ENCODE measurements at places on chromosomes 1 and 21.

- DNase-seq = no peak
Observed at GRCh38 chr1:169809370-169810095, 14.8 kb upstream of the METTL18 start.

- DNase-seq = peak; percentile 82
Observed at GRCh38 chr1:67832737-67833601, at the start of gene GNG12. GNG12 (minus strand) TSS chr1:67833467; CDS start chr1:67707686, 125,781 bp downstream.

- no peak for DNase-seq
Observed at GRCh38 chr1:182385885-182386853, 5.4 kb downstream of the GLUL start.

- DNase-seq = no peak
Observed at GRCh38 chr1:77926561-77927357, 38.3 kb downstream of the NEXN start.

DNA sequence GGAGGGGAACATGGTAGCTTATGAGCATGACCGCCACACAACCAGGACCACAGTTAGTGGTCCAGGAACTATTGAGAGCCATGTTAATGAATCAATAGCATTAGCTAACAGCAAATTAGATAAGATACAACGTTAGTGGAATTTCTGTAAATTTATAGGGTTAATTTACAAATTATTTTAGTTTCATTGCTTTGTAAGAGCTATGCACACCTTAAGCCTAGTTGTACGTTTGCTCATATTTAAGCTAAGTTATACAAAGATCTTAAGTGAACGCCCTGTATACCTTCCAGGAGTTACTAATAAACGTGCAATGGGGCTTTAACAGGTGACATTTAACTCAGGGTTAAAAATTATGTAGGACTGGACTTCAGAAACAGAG, 749 bp downstream of the EXOSC10 start:
- no peak for DNase-seq

- no peak for DNase-seq
Observed at GRCh38 chr1:119160866-119161265, 20.4 kb upstream of the WARS2 start.

DNA sequence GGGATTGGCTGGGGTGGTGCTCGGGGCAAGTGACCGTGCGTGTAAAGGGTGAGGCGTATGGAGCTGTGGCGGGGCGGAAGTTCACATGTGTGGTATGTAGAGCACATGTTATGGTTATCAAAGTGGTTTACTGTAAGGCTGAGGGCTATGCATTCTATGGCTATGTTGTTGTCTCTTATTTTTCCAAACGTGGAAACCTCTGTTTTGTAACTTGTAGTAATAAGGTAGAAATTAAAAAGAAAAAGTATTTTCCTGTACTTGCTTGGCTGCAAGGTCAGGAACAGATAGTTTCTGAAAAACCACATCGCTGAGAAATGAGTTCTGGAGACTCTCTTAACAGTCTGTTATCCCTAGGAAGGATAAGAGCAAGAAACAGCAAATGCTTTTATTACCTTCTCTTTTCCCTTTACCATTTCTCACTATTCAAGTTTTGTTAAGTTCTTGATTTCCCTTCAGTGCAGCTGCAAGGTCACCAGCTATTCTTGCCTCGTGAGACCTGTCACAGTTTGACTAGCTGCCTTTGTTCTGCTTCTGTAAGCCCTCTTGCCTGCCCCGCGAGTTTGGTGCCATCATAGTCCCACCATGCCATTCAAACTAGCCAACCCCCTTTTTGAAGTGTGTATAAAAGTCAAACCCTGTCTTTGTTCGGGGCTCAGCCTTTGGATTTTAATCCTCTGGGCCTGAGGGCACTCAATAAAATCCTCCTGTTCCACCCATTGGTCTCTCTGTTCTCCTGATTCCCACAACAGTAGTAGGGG, 9.5 kb downstream of the RNU1-2 start:
- no peak for DNase-seq

DNA sequence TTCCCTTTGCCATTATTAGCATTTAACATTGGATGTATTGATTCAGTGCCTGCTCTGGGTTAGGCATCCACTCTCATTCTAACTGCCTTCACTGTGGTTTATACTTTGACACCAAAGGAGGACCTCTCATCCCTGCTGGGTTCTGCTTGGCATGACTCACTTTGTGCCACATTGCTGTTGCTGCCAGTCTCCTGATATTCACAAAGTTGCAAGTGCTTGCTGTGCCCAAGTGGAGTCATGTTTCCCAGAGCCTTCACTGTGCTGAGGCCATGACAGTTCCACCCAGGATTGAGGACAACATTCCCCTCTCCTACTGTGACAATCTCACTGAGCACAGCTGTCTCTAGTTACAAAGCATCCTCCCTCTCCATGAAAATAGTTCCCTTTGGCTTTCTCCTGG, 519.9 kb upstream of the USP24 start:
- DNase-seq = no peak

GRCh38 chr1:179143322-179143721, 61.5 kb downstream of the TOR3A start:
- DNase-seq = no peak

DNA sequence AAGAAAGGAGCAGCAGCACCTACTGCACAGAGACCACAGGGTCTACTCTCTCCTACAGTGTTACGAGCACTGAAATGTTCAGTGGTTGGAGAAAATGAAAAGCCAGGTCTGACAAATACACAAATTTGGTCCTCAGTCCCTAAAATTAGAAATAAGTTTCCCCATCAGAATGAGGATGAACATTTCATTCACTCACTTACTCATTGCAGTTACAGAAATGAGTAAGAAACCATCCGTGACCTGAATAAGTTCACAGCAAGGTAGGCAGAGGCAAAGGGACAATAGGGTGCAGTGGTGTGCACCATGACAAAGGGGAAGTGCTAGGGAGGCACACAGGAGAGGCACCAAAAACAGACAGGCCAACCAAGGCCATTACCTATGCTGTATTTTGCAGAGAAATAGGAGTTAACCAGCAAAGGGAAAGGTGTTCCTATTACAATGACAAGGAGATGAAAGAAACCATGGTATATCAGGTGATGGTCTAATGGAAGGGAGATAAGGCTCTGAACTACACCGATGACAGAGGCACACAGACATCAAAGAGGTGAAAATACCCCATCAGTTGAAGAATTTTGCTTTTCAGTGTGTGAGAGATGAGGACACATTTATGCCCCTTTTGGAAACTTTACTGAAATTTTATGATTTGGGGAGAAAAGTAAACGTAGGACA, 29.4 kb downstream of the VAV3 start:
- no peak for DNase-seq

- DNase-seq = no peak
Observed at GRCh38 chr1:48659801-48660200, 116.9 kb downstream of the BEND5 start.

DNA sequence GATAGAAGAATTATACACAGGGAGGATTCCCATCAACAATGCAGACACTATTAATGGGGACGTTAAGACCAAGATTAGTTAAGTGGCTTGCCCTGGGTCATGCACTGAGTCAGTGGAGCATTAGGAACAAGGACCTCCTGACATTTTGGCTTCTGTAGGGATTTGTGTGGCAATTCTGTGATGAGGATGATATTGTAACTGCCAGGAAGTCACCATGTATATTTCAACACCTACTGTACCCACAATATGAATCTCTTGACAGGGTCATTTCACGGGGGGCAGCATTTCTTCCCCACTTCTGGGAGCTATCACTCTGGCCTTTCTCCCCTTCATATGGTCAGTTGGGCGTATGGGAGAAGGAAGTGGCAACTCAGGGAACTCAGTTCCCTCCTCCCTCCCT, 134.9 kb downstream of the RUNX1 start:
- DNase-seq = no peak

- DNase-seq = no peak
Observed at GRCh38 chr1:57620605-57621004, 196.7 kb upstream of the DAB1 start.

- DNase-seq = no peak
Observed at GRCh38 chr1:115975569-115976061, 698 bp upstream of the SLC22A15 start.

GRCh38 chr1:21815724-21816321, 3.8 kb downstream of the LDLRAD2 start:
- DNase-seq = peak; percentile 86

DNA sequence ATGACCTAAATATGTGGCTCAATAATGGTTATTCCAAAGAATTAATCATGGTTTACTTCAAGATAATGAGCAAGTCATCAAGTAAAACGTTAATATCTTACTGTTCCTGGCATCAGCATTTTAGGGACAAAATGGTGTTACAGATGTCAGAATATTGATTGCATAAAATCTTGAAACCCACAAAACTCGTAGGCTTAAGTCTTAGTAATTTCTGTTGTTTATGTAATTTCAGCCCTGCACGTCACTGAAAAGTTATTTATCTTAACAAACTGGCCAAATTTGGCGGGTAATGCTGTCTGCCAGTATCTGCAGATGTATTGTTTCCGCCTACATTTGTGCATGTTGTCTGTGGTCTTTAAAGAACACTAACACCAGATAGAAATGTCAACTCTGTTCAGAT, 25.8 kb downstream of the CDC7 start:
- DNase-seq = no peak

- DNase-seq = no peak
Observed at GRCh38 chr1:118990513-118991152, 2.5 kb upstream of the TBX15 start.

GRCh38 chr1:33346927-33347649, 26.2 kb upstream of the A3GALT2 start:
- DNase-seq = no peak

DNA sequence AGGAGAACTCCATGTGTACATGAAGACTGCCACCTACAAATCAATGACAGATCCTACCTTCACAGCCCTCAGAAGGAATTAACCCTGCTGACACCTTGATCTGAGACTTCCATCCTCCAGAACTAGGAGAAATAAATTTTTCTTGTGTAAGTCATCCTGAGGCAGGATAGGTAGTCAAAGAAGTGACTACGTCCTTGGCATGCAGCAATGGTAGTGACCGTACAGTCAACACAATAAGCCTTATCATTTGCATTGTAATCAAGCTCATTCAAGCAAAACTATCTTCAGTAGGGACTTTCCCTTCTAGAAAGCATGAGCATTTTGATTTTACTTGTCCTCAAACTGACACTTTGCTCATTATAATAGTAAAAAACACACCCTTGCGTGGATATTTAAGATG, 64.0 kb upstream of the KCNK1 start:
- DNase-seq = no peak

- no peak for DNase-seq
Observed at GRCh38 chr1:205748403-205749233, 1.4 kb downstream of the NUCKS1 start.

DNA sequence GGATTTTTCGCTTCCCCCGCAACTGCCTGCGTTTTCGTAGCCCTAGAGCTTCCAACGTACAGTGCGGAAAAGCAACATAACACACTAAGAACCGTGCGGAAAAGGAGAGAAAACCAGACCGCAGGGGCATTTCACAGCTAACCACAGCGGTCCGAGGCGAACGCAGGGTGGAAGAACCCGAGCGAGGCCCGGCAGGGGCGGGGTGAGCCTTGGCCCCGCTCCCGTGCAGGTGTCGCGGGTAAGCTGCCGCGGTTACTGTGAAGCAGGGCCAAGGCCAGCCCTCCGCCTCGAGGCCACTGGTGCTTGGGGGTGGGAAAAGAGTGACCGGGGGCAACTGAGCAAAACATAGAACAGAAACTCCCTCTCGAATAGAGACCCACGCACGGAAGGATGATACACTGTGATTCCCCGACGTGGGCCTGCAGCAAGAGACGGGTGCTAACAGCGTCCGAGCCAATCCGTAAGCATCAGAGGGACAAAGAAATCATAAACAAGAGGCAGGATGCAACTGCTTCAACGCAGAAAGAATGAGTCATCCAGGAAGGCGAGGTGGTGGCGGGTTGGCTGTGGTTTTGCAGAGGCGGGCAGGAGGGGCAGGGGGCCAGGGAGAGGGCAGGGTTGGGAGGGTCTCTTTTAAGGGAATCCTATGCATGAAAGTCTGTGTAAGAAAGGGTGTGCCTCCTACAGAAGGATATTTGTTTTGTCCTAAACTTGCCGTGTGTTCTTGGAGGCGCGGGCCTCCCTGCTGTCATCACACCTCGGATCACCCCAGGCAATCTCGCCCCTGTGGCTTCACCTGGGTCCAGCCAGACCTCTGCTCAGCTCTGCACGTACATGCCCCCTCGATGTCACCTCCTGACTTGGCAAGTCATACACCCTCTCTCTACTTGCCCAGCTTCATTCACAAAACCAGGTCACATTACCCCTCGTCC, 7.3 kb downstream of the GNG4 start:
- DNase-seq = peak; percentile 83

- DNase-seq = no peak
Observed at GRCh38 chr1:56106531-56107274, 472.7 kb downstream of the PLPP3 start.

DNA sequence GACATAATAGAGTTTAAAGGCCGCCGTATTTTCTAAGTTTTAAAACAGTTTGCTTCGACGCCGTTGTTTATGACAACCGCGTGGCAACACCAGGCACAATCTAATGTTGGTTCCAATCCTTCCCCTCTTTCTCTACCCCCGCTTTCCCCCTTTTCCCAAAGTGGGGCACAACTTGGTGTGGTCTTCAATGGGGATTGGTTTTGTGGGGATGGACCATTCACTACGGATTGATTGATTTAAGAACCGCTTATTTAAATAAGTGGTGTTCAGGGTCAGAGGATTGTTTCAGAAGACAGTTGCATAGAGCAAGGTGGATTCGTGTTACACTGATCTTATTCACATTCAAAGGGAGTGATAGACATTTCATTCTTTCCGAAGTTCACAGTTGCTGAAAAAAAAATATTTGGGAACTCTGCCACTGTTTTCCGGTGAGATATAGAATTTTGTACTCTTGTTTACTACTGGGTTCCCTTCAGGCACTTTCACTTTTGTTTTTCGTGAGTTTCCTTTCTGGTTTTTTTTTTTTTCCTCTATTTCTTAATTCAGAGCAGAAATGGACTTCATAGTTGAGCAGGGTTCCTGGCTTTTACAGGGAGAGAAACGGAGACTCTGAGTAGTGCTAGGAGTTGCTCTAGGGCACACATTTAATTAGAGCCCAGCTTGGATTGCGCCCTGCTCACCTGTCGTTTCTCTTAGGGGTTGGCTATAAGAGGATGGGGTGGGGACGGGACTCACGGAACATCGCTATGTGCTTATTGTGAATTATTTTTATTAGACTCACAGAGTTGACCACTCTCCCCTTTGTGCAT, 79.6 kb upstream of the AK4 start:
- DNase-seq = no peak

DNA sequence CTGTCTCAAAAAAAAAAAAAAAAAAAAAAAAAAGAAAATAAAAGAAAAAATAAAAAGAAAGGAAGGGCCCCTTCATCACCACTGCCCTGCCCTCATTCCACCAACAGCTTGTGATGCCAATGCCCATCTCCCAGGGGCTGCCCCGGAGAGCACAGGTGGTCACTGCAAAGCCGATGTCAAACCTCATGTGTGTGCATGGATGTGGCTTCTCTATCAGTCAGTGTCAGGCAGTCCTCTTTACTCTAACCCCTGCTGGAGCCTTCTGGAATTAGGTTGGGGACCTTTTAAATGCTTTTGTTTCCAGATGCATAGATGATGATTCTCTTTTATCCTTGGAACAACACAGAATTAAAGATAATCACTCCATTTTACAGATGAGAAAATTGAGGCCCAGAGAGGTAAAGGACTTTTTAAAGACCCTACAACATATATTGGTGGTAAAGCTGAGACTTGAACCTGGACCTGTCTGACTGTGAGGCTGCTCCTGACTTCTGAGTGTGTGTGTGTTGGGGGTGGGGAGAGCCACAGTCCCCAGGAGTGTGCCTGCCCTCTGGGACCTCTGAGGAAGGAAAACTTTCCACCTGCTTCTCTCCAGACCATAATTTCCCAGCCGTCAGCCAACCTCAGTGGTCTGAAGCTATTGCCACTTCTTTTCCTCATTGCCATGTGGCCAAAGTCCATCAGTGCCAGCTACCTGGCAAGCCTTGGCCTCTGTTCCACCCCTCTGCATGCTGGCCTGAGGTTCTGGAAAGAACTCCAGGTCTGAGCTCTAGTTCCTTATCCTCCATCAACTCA, 3.0 kb upstream of the TMEM54 start:
- DNase-seq = no peak

Data from spleen (tissue), 13 donors.